ENCODE measurements at places on chromosomes 13 and 19. TPM values are rescaled to one million over a fixed set of nuclear protein-coding genes. Genes with fewer than 3 reads are reported as not detected.

RYR1 gene
- 6.2 TPM for total RNA-seq

RDH8 gene
- not detected for total RNA-seq

ZNF208 gene
- total RNA-seq: 9.7 TPM

YIF1B gene
- total RNA-seq: 35.8 TPM

SIPA1L3 gene
- total RNA-seq: 31.8 TPM

TEKTIP1 gene
- 8.1 TPM for total RNA-seq

SELENOV gene
- not detected for total RNA-seq

RFPL4A gene
- total RNA-seq: not detected

GRCh38 chr13:106859533-106859904, 291.6 kb upstream of the ARGLU1 start:
- H3K27me3 ChIP-seq: no peaks in the 10 kb centered on the region
- no peak for DNase-seq
- H3K4me3 ChIP-seq: no peak overlapping the region
- H3K4me1 ChIP-seq: no peaks in the 10 kb centered on the region
- no peak overlapping the region for H3K27ac ChIP-seq

DNA sequence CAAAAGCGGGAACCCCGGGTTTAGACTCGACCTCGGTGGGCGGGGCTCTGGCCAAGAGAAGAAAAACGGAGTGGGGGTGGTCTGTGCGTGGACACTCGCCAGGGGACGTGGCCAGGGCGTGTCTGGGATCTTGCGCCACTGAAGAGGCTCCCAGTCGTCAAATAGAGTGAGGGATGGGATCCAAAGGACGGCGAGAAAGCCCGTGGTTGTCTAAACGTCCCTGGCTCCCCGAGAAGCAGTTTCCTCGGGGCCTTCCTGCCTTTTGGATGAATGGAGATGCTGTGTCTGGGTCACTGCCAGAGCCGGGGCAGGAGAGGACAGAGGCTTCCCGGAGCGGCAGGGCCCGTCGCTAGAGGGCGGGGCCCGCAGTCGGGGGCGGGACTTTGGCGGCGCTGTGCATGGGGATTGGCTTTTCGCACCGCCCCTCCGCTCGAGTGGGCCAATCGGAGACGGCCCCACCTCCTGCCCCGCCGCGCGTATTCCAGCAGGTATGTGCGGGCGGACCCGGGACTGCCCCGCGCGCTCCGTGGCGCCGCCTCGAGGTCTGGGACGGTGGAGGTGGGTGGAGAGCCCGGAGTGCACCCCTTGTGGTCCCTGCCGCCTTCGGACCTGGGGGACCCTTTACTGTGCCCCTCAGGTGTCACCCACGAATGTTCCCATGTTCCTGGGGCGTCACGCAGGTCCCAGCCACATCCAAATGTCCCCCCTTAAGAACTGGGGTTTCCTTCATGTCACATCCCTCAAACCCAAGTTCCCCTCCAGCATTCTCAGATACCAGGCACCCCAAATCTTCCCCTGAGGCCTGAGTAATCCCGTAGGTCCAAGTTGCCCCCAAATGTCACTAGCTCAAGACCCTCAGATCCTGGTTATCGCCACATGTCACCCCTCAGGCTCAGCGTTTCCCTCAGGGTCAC, 38.3 kb downstream of the ZSWIM4 start:
- peaks cover 49% of the 10 kb centered on the region for H3K4me1 ChIP-seq
- H3K4me3 ChIP-seq: peak overlapping the region; percentile 36
- peak; percentile 91 for DNase-seq
- peak overlapping the region; percentile 92 for H3K27ac ChIP-seq

- no peaks in the 10 kb centered on the region for H3K36me3 ChIP-seq
- no peaks in the 10 kb centered on the region for H3K27me3 ChIP-seq
- H3K4me3 ChIP-seq: no peak overlapping the region
- H3K27ac ChIP-seq: no peak overlapping the region
Observed at GRCh38 chr19:51521781-51522180, 9.7 kb downstream of the SIGLEC6 start.

- H3K36me3 ChIP-seq: peaks cover 4% of the 10 kb centered on the region
- no peaks in the 10 kb centered on the region for H3K27me3 ChIP-seq
- H3K27ac ChIP-seq: no peak overlapping the region
- peak; percentile 6 for DNase-seq
- H3K4me3 ChIP-seq: no peak overlapping the region
Observed at GRCh38 chr13:94620286-94620896, 18.7 kb downstream of the GPR180 start.

- DNase-seq: no peak
- peaks cover 25% of the 10 kb centered on the region for H3K4me1 ChIP-seq
- no peak overlapping the region for H3K27ac ChIP-seq
- no peak overlapping the region for H3K4me3 ChIP-seq
Observed at GRCh38 chr13:97234236-97234635, 12.1 kb downstream of the MBNL2 start.

GRCh38 chr19:53877361-53877766, 4.6 kb upstream of the PRKCG start:
- peaks cover 29% of the 10 kb centered on the region for H3K27me3 ChIP-seq
- H3K36me3 ChIP-seq: peaks cover 11% of the 10 kb centered on the region
- peaks cover 79% of the 10 kb centered on the region for H3K4me1 ChIP-seq
- H3K27ac ChIP-seq: peak overlapping the region; percentile 6
- H3K4me3 ChIP-seq: no peak overlapping the region

DNA sequence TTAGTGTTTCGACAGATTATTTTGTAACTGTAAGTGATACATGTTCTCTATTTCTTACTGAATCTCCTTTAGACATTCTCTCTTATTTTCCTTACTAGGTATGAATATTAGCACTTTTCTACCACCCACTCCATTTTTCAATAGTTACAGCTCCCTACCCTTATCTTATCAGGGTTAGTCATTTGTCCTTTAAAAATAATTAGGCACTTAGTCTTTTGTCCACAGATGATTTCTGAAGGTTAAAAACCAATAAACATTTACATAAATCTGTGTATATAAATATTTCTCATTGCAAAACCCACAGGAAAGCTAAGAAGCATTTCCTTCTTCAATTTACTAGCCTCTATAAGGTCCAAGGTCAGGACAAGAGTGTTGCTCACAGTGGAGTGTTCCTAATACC, 624.1 kb upstream of the MIR17HG start:
- H3K4me1 ChIP-seq: no peaks in the 10 kb centered on the region
- no peak overlapping the region for H3K4me3 ChIP-seq
- H3K36me3 ChIP-seq: no peaks in the 10 kb centered on the region

- H3K36me3 ChIP-seq: peaks cover 16% of the 10 kb centered on the region
- peak within 1 kb of the TSS; percentile 81 for H3K27ac ChIP-seq
- peak within 1 kb of the TSS; percentile 81 for H3K4me3 ChIP-seq
- no peak for DNase-seq
- H3K27me3 ChIP-seq: no peaks in the 10 kb centered on the region
- H3K4me1 ChIP-seq: peaks cover 27% of the 10 kb centered on the region
Observed at GRCh38 chr19:531753-532560, at the start of gene CDC34. Gene CDC34, plus strand, starts transcription at chr19:531760. Its CDS starts 172 bp downstream, at chr19:531932.

- peaks cover 34% of the 10 kb centered on the region for H3K36me3 ChIP-seq
- no peaks in the 10 kb centered on the region for H3K27me3 ChIP-seq
- H3K27ac ChIP-seq: no peak overlapping the region
- peaks cover 8% of the 10 kb centered on the region for H3K4me1 ChIP-seq
Observed at GRCh38 chr19:42093926-42094325, 18.0 kb downstream of the ZNF574 start.

- H3K27ac ChIP-seq: no peak overlapping the region
- no peaks in the 10 kb centered on the region for H3K27me3 ChIP-seq
- no peaks in the 10 kb centered on the region for H3K4me1 ChIP-seq
- H3K4me3 ChIP-seq: no peak overlapping the region
- H3K36me3 ChIP-seq: no peaks in the 10 kb centered on the region
- no peak for DNase-seq
Observed at GRCh38 chr19:51861870-51862622, 25.7 kb downstream of the ZNF577 start.

DNA sequence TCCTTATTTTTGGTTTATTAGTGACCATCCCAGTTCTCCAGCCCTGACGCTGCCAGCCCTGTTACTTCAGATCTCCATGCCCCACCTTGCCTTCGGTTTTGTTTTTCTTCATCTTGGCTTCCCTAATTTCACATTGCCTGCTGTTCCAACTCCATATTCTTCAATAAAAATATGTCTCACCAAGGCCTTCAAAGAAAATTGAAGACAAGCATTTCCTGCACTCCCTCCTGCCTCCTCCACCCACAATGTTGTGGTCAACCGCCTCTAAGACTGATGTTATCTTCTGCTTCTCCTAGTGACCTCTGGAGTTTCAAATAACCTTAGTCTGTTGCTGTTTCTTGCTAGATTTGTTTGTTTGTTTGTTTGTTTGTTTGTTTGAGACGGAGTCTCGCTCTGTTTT, 14.6 kb downstream of the PLD3 start:
- H3K27ac ChIP-seq: no peak overlapping the region
- peaks cover 8% of the 10 kb centered on the region for H3K36me3 ChIP-seq
- no peaks in the 10 kb centered on the region for H3K27me3 ChIP-seq
- H3K4me3 ChIP-seq: no peak overlapping the region

DNA sequence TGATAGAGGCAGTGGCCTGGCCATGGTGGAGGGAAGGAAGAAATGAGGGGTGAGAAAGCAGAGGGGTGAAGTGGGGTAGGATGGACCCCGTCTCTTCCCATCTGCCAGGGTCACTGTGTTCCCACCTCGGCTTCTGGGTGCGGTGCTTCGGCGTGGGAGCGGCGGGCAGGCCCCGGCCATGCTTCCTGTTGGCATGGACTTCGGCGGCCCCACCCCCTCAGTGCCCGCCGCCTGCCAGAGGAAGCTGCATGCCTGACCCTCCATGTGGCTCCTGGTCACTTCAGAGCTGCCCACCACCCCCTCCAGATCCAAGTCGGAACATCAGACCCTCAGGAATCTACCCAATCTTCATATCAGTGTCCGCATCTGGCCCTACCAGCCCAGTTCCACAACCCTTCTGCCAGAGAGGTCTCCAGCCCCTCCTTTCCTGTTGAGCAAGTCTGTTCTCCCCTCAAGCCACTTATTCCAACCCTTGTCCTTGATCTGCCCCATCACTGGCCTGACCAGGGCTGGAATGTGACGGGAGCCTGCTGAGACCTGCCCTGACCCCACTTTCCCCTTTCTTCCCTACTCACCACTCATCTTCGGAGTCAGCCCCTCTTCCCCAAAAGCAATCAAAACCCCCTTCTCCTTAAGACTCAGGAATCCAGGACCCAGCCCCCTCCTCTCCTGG, 1.5 kb downstream of the KCNN4 start:
- peak overlapping the region; percentile 48 for H3K4me3 ChIP-seq
- H3K4me1 ChIP-seq: peaks cover 85% of the 10 kb centered on the region
- H3K36me3 ChIP-seq: peaks cover under 1% of the 10 kb centered on the region
- H3K27ac ChIP-seq: peak overlapping the region; percentile 67
- no peak for DNase-seq

DNA sequence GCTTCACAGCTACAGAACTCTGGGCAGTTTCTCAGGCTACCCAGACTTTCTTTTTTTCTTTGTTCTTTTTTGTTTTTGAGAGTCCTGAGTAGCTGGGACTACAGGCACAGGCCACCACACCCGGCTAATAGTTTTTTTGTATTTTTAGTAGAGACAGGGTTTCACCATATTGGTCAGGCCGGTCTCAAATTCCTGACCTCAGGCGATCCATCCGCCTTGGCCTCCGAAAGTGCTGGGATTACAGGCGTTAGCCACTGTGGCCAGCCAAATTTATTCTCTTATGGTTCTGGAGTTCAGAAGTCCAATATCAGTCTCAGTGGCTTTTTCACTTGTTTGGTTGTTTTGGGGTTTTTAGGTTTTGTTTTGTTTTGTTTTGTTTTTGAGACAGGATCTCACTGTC, 12.4 kb downstream of the MEIOSIN start:
- H3K27ac ChIP-seq: no peak overlapping the region
- no peaks in the 10 kb centered on the region for H3K27me3 ChIP-seq
- H3K4me1 ChIP-seq: no peaks in the 10 kb centered on the region
- no peak for DNase-seq
- H3K4me3 ChIP-seq: no peak overlapping the region
- no peaks in the 10 kb centered on the region for H3K36me3 ChIP-seq

- H3K4me1 ChIP-seq: no peaks in the 10 kb centered on the region
- no peaks in the 10 kb centered on the region for H3K27me3 ChIP-seq
Observed at GRCh38 chr19:33550768-33551167, 29.2 kb upstream of the PEPD start.

GRCh38 chr13:59931621-59932020, 232.1 kb downstream of the DIAPH3 start:
- H3K4me3 ChIP-seq: no peak overlapping the region
- no peak overlapping the region for H3K27ac ChIP-seq
- H3K27me3 ChIP-seq: no peaks in the 10 kb centered on the region

DNA sequence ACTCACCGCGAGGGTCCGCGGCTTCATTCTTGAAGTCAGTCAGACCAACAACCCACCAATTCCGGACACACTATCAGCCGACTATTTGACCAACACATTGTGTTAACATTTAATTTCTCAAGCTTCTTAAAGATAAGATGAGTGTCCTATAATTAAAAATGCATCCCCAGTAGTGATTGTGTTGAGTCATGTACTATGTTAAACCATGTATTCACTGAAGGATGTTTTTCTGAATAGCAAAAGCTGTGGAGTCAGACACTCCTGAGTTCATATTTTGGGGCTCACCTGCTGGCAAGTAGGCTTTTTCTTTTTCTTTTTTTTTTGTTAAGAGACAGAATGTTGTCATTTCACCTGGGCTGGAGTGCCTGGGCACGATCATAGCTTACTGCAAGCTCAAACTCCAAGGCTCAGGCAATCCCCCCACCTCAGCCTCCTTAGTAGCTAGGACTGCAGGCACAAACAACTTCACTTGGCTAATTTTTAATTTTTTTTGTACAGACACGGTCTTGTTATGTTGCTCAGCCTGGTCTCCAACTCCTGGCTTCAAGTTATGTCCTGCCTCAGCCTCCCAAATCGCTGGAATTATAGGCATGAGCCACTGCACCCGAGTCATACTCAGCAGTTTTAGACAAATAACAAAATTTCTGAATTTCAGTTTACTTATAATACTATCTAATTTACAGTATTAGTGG, 606.9 kb downstream of the PCDH9 start:
- no peaks in the 10 kb centered on the region for H3K36me3 ChIP-seq
- H3K4me1 ChIP-seq: no peaks in the 10 kb centered on the region
- no peak overlapping the region for H3K27ac ChIP-seq

DNA sequence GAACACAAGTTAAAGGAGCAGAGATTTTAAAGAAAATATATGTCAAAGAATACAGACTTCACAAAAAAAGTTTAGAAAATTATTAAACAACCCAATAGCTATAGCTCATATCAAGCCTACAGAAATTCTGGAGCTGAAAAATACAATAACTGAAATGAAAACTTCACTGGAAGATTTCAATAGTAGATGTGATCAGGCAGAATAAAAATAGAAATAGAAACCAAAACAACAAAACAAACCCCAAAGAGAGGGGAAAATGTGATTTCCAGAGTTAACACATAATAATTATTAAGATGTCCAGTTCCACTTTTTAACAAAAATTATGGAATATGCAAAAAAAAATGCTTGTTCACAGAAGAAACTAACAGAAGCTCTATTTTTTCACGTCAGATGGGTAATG, 23.6 kb downstream of the LRRC63 start:
- no peak overlapping the region for H3K4me3 ChIP-seq
- no peaks in the 10 kb centered on the region for H3K4me1 ChIP-seq
- H3K27me3 ChIP-seq: no peaks in the 10 kb centered on the region
- DNase-seq: no peak
- no peaks in the 10 kb centered on the region for H3K36me3 ChIP-seq
- no peak overlapping the region for H3K27ac ChIP-seq

GRCh38 chr19:45638930-45639729, at the start of gene EML2:
Gene EML2, minus strand, starts transcription at chr19:45639397. Its CDS starts 21 bp downstream, at chr19:45639376.
- H3K27me3 ChIP-seq: no peaks in the 10 kb centered on the region
- H3K27ac ChIP-seq: peak within 1 kb of the TSS; percentile 69
- H3K4me3 ChIP-seq: peak within 1 kb of the TSS; percentile 93
- H3K36me3 ChIP-seq: no peaks in the 10 kb centered on the region
- peak; percentile 33 for DNase-seq
- peaks cover 51% of the 10 kb centered on the region for H3K4me1 ChIP-seq

- no peak overlapping the region for H3K4me3 ChIP-seq
- no peak for DNase-seq
- no peaks in the 10 kb centered on the region for H3K27me3 ChIP-seq
- no peak overlapping the region for H3K27ac ChIP-seq
- peaks cover 7% of the 10 kb centered on the region for H3K4me1 ChIP-seq
Observed at GRCh38 chr19:52694921-52695320, 39.9 kb downstream of the ZNF611 start.
